ENCODE measurements at places on chromosomes 5 and 9. TPM values are rescaled to one million over a fixed set of nuclear protein-coding genes. Genes with fewer than 3 reads are reported as not detected.

The RGS7BP gene
- 1.5 TPM for total RNA-seq

The ARID3C gene
- total RNA-seq = not detected

The INSL6 gene
- total RNA-seq = not detected

The IL9 gene
- not detected for total RNA-seq

The PCDHB5 gene
- 8.0 TPM for total RNA-seq

The DDX46 gene
- 37.5 TPM for total RNA-seq

The HBEGF gene
- total RNA-seq = 21.2 TPM

Data from mucosa of gallbladder (tissue), 1 donor.